Left lobe of liver (tissue), 2 donors: ENCODE measurements at places on chromosomes 2 and 18.

DNA sequence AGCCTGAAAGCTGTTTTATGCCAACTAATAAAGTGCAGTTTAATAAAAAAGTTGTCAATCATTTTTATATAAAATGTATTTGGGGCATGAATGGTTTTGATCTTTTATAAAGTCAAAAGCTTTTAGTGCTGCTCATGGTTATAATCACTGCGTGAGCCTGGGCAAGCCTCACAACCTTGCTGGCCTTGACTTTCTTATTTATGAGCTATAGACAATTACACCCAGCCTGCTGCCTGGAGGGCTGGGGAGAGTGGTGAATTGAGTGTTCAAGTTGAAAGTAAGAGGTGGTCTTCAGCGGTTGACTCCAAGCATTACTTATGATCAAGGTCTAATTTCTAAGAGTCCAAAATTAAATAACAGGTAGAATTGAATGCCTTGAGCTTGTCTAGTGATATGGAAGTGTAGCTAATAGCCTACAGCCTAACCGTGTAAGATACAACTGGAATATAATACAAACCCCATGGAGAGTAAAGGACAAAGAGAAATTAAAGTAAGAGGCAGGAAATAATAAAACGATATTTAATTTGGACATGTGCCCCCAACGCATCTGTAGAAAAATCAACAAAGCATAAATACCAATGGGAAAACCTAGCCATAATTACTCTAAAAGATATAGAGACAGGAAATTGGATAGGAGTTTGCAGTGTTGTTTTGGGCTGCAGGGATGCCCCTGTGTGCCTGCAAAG lies 106.0 kb upstream of the CYP1B1 start:
- DNase-seq: no peak

GRCh38 chr2:14552818-14553217 lies 79.7 kb upstream of the LRATD1 start:
- DNase-seq: no peak

GRCh38 chr18:36366994-36367839 lies 69.7 kb downstream of the FHOD3 start:
- DNase-seq: no peak

- no peak for DNase-seq
These were observed 172.8 kb downstream of the VAPA start for GRCh38 chr18:10086458-10087210.

GRCh38 chr2:69034845-69035244 lies 21.9 kb downstream of the ANTXR1 start:
- no peak for DNase-seq

GRCh38 chr2:12289120-12289802 lies 427.5 kb upstream of the TRIB2 start:
- no peak for DNase-seq

DNA sequence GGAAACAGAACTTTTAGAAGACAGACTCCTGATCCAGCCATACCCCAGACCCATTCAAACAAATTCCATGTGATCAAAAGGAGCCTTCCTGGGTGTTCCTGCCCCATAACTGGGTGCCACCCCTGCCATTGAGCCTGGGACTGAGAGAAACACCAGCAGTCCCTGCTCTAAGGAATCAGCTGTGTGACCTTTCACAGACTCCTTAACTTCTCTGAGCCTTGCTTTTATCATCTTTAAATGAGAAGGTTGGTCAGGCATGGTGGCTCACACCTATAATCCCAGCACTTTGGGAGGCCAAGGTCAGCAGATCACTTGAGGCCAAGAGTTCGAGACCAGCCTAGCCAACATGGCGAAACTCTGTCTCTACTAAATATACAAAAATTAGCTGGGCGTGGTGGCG lies 20.6 kb downstream of the CIDEA start:
- no peak for DNase-seq

DNA sequence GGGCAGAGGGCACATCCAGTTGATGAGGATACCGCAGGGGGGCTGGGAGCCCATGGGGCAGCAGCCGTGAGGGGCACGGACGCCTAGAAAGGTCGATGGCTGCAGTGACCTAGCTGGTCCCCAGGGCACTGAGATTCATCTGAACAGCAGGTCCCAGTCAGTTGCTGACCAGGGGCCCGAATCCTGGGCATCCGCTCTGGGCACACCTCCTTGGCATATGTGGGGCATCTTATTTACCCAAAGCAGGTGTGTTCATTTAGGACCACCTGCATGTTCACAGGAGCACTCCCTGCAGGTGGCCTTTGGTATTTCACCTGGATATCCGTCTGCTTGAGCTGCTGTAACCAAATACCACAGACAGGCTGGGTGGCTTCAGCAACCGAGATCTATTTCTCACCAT lies 72.0 kb upstream of the ODC1 start:
- DNase-seq: no peak

- peak; percentile 65 for DNase-seq
These were observed 1.2 kb downstream of the MEX3C start for GRCh38 chr18:51196118-51196810.

DNA sequence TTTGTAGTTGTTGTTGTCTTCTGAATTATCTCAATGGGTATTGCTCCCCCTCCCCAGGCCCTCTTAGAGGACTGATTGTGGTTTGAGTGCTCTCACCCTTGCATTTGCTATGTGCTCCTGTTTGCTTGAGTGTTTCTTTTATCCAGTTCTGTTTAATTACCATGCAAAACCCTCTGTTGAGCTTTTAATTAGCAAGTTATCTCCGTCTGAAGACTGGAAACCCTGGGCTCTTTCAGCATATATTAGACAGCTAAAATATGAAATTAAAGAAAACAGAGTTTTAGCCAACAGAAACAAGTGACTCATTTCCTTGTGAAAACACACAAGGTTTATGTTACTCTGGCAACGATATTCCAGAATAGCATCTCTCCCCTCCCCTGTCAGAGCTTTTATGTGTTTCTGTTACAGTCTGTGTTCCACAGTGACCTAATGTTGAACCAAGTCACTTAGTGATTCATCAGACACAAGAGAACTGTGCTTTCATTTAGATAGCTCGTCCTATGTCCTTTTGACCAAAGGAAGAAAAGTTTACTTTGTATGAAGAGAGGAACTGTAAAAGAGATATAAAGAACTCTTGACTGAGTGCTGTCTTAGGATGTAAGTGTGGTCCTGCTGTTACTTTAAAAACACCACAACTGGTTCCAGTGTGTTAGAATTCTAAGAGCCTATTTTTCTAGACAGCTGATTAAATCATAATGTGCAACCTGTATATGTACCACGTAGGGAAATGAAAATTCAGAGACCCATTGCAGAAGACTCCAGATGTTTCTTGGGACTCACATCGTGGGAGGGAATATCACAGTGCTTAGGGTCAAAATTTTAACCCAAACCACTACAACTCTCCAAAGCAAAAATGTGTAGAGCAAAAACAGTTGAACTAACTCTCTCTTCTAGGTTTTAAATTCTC lies 172.8 kb upstream of the RBMS1 start:
- DNase-seq: no peak

DNA sequence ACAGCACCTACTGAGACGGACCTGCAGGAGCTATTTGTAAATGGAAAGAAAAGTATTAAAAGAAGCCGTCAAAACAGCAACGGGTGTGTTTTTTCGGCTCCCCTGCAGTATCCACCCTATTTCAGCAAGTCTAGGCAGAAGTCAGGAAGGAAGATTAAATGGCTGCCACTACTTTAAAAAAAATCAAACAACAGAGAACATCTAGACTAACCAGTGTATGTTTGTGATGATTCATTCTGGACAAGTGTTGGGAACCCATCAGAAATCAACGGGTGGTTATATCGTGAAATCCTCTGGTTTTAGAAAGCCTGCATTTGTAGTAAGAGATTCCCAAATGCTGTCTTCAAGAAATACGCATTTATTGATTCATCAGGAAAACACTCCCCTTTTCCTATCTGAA lies 9.0 kb downstream of the PMAIP1 start:
- DNase-seq: no peak

- DNase-seq: no peak
These were observed 279.2 kb upstream of the DCC start for GRCh38 chr18:52060607-52061304.

- DNase-seq: no peak
These were observed 16.4 kb upstream of the RBM44 start for GRCh38 chr2:237782181-237782580.

GRCh38 chr2:44397447-44398175 lies 35.9 kb downstream of the CAMKMT start:
- no peak for DNase-seq

- DNase-seq: no peak
These were observed 58.3 kb downstream of the FEZ2 start for GRCh38 chr2:36539631-36540030.

GRCh38 chr18:8999872-9000271 lies 102.6 kb upstream of the NDUFV2 start:
- no peak for DNase-seq

GRCh38 chr2:238162846-238163441 lies 4.2 kb downstream of the ERFE start:
- no peak for DNase-seq

DNA sequence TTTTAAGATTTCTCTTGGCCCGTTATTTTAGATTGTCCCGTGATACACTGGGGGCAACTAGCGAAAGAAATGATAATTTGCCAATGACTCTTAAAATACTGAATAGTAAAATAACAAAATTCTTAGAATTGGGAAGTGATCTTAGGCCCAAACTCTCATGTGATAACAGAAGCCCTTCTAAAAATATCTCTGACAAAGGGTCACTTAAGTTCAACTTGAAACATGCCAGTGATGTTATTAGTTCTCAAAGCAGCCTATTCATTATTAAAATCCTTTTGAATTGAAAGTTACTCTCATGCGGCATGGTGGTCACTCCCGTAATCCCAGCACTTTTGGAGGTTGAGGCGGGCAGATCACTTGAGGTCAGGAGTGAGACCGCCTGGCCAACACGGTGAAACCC lies 920.9 kb downstream of the NRXN1 start:
- DNase-seq: no peak

- no peak for DNase-seq
These were observed 298.7 kb downstream of the RND3 start for GRCh38 chr2:150188800-150189199.

DNA sequence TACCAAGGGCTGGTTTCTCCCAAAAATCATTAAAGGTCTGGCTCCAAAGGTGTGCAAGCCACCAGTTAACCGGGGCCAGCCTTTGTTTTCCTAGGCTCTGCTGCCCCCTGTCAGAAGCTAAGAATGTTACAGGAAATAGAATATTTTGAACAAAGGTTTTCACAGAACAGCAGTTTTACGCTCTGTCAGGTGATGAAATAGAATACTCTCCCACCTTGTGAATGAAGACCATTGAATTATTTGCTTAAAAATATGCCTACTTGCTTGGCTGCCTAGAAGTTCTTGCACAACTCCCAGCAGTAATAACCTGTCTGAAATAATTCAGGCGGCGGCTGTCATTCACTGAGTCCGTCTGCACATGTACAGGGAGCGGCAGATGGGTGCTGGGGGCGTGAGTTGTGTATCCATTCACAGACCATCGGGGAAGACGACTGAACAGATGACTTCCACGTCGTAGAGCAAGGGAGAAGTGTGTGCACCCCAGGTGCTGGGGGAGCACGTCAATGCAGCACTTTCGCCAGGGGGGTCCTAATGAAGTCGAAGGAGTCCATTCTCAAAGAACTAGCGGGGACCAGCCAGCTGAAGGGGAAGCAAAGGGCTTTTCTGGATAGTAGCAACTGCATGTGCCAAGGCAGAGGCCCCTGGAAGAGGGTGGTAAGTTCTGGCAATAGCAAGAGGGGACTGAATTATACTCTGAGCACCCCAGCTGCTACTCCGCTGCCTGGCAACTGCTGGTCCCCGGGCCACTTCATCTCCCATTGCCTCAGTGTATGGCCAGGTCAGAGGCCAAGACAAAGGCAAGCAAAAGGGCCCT lies 56.1 kb downstream of the SF3B1 start:
- peak; percentile 57 for DNase-seq

- no peak for DNase-seq
These were observed 181.9 kb upstream of the RAB12 start for GRCh38 chr18:8427339-8427738.
